ENCODE measurements at places on chromosomes 16 and 17. TPM values are rescaled to one million over a fixed set of nuclear protein-coding genes. Genes with fewer than 3 reads are reported as not detected.

KRTAP4-9 gene
- total RNA-seq, result not detected

DNA sequence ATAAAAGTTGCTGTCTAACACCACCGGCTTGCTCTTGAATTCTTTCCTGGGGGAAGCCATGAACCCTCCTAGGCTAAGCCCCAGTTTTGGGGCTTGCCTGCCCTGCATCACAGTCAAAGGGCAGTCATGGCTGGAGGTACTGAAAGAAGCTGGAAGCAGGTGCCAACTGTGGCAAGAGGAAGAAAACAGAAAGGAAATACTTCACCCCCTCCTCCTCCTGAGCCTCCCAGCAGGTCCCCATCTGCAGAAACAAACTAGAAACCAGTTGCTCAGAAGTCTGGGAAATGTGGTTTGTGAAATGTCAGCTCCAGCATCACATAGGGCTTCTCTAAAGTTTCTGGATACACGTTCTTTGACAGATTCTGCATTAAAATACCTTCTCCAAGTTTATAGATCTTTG, 150.0 kb upstream of the PSMD7 start:
- H3K36me3 ChIP-seq, result no peaks in the 10 kb centered on the region
- no peak for DNase-seq
- no peaks in the 10 kb centered on the region for H3K27me3 ChIP-seq
- no peaks in the 10 kb centered on the region for H3K4me1 ChIP-seq
- H3K27ac ChIP-seq, result no peak overlapping the region

DNA sequence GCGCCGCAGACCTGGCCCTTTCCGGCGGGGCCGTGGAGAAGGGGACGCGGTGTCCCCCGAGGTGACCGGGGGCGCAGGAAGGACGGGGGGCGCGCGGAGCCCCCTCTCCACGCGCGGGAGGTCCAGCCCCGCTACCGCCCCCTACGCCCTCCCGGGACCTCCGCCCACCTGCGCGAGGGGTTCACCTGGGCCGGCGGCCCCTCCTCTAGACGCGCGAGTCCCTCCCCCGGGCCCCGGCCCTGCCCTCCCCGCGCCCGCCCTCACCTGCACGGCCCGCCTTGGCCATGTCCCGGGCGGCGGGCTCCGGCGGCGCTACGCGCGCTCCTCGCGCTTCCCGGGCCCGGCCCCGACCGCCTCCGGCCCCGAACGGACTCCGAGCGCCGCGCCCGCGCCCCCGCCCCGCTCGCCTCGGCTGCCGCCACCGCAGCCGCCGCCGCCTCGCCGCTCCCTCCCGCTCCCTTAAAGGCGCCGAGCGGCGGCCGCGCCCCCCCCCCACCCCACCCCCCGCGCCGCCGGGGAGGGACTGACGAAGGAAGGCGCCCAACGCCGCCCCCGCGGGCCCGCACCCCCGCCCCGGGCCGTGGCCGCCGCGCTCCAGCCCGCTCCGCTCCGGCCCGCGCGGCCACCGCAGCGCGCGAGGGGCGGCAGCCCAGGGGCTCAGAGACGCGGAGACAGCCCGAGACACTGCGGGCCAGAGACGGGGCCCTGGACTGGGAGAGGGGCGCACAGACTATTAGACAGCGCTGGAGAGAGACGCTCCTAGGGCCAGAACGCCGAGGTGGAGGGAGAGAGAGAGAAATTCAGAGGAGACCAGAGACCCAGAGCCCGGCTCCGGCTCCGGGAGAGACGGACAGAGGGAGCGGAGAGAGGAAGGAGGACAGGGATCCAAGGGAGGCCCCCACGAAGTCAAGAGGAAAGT, at the start of gene PITPNM3:
TSS of gene PITPNM3 (minus strand) at position 435 of the 919 bp plus-strand sequence. CDS start at position 286, 149 bp downstream.
- DNase-seq, result no peak
- H3K27ac ChIP-seq, result no peak within 1 kb of the TSS
- H3K27me3 ChIP-seq, result no peaks in the 10 kb centered on the region
- no peaks in the 10 kb centered on the region for H3K36me3 ChIP-seq
- peaks cover 10% of the 10 kb centered on the region for H3K4me1 ChIP-seq

- no peaks in the 10 kb centered on the region for H3K27me3 ChIP-seq
- DNase-seq, result no peak
- no peaks in the 10 kb centered on the region for H3K36me3 ChIP-seq
- H3K4me3 ChIP-seq, result no peak overlapping the region
Observed at GRCh38 chr17:37123386-37123785, 174.6 kb downstream of the AATF start.

DNA sequence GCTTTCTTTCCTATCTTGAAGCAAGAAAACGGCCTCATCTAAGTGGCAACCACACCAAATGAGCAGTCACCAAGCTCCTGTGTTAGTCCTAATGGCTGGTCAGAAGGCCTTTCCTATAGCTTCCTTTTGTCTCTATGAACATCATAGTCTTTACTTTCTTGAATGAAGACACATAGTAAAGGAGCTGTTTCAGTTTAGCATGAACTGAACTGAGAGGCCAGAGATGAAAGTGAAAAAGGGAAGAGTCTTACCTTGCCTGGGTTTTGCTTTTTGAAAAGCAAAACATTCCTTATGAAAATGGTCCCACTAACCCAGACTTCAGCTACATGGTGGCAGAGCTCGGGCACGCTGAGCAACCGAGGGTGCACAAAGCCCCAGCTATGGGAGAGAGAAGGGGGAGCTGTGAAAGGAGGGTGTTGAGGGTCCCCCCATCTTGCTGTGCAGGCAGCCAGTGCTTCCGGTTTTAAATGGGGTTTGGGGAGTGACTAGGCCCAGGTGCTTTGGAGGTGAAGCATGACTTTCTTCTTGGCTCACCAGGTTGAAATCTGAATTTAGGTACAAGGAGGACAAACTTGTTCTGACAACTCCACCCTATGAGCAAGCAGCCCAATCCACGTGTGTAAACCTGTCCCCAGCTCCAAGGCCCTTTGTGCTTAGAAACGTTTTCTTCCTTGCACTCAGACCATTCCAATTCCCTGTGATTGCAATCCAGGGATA, 9.1 kb upstream of the PSMC3IP start:
- H3K4me3 ChIP-seq, result no peak overlapping the region
- peaks cover 12% of the 10 kb centered on the region for H3K36me3 ChIP-seq
- H3K4me1 ChIP-seq, result no peaks in the 10 kb centered on the region
- H3K27me3 ChIP-seq, result no peaks in the 10 kb centered on the region
- peak overlapping the region; percentile 2 for H3K27ac ChIP-seq
- DNase-seq, result no peak

DNA sequence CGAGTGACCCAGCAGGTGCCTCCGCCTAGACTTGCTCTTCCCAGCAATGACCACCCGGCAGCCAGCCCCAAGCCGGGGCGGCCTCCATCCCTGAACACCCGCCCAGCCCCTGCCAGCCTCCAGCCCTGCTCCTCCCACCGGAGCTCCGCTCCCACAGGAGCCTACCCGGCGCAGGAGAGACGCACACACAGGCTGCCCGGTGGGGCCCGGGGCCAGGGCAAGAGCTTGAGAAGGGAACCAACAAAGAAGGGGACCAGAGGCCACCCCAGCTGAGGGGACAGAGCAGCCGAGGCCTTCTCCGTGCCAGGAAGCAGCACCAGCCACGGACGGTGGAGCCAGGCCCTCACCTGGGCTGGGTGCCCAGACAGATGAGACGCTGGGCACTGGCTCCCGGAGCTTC, 13.8 kb downstream of the PKD1 start:
- H3K27me3 ChIP-seq, result no peaks in the 10 kb centered on the region
- peak overlapping the region; percentile 49 for H3K4me3 ChIP-seq
- peaks cover 26% of the 10 kb centered on the region for H3K4me1 ChIP-seq

GRCh38 chr16:68907297-68907696, 64.0 kb downstream of the TANGO6 start:
- peak; percentile 37 for DNase-seq
- peak overlapping the region; percentile 13 for H3K27ac ChIP-seq
- no peak overlapping the region for H3K4me3 ChIP-seq
- no peaks in the 10 kb centered on the region for H3K4me1 ChIP-seq
- no peaks in the 10 kb centered on the region for H3K36me3 ChIP-seq
- H3K27me3 ChIP-seq, result no peaks in the 10 kb centered on the region

DNA sequence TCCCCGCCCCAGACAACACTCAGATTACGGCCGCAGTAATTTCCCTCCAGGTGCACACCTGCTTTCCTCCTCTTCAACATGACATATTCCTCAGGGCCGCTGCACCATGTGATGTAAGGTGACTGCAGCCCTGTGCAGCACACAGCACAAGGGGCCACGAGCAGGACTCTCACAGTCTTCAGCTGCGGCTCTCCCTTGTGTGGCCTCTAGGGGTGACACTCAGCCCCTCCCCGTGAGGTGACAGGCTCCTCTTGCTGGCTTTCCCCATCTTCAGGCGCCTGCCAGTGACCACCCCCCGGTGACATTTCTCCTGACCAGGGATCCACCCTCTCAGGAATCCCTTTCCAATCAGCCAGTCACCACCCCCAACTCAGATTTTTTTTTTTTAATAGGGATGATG, 31.3 kb upstream of the ABCC3 start:
- no peaks in the 10 kb centered on the region for H3K27me3 ChIP-seq
- DNase-seq, result no peak
- H3K27ac ChIP-seq, result no peak overlapping the region
- H3K4me3 ChIP-seq, result no peak overlapping the region
- no peaks in the 10 kb centered on the region for H3K36me3 ChIP-seq

DNA sequence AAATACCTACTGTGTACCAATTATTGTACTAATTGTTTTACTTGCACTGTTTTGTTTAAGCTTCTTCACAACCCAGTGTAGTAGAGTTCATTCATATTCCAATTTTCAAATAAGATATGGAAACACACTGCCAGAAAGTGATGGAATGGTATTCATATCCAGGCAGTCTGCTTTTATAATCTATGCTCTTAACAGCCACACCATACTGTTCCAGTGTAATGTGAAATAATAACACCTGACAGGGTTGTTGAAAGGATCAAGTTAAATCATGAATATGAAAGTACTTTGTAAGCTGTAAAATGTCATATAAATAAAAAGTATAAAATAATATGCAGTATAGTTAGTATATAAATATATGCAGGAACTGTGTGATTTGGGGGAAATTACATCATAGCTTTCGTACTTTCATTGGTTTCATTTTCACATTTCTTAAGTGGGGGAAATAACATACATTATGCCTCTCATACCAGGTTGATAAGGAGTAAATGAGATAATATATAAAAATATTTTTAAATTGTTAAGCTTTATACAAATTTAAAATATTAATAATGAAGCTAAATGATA, 230.8 kb downstream of the TANC2 start:
- no peak for DNase-seq
- no peak overlapping the region for H3K4me3 ChIP-seq
- no peaks in the 10 kb centered on the region for H3K4me1 ChIP-seq
- H3K27ac ChIP-seq, result no peak overlapping the region
- no peaks in the 10 kb centered on the region for H3K36me3 ChIP-seq

- no peak overlapping the region for H3K4me3 ChIP-seq
- no peak overlapping the region for H3K27ac ChIP-seq
- no peak for DNase-seq
- H3K27me3 ChIP-seq, result no peaks in the 10 kb centered on the region
- no peaks in the 10 kb centered on the region for H3K4me1 ChIP-seq
Observed at GRCh38 chr16:74825941-74826340, 51.3 kb upstream of the FA2H start.

DNA sequence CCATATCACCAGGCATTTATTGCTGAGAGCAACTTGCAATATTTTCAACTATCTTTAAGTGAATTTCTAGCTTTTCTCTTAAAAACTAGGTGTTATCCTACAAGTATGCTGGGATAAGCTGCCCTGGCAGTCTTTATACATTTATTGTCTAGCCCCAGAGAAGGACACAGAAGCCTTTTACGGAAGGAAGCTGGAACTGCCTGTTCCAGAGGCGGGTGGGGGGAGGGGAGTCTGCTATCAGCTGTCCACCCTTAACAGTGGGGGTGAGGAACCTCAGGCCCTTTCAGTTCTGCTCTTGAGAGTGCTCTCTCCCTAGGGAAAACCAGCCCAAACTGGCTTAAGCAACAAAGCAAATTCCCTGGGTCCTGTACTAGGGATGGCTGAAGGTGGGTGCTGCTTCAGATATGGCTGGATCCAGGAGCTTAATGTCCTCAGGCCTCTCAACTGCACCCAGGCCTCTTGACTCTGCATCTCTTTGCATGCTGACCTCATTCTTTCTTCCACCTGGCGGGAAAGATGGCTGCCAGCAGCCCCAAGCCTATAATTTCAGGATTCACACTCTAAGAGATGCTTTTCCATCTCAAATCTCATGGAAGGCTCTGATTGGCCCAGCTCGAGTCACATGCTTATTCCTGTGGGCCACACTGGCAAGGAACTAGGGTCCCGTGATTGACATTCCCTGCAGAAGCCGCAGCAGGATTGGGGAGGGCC, 16.6 kb downstream of the NAGPA start:
- no peak overlapping the region for H3K4me3 ChIP-seq
- H3K36me3 ChIP-seq, result no peaks in the 10 kb centered on the region
- H3K27ac ChIP-seq, result no peak overlapping the region

DNA sequence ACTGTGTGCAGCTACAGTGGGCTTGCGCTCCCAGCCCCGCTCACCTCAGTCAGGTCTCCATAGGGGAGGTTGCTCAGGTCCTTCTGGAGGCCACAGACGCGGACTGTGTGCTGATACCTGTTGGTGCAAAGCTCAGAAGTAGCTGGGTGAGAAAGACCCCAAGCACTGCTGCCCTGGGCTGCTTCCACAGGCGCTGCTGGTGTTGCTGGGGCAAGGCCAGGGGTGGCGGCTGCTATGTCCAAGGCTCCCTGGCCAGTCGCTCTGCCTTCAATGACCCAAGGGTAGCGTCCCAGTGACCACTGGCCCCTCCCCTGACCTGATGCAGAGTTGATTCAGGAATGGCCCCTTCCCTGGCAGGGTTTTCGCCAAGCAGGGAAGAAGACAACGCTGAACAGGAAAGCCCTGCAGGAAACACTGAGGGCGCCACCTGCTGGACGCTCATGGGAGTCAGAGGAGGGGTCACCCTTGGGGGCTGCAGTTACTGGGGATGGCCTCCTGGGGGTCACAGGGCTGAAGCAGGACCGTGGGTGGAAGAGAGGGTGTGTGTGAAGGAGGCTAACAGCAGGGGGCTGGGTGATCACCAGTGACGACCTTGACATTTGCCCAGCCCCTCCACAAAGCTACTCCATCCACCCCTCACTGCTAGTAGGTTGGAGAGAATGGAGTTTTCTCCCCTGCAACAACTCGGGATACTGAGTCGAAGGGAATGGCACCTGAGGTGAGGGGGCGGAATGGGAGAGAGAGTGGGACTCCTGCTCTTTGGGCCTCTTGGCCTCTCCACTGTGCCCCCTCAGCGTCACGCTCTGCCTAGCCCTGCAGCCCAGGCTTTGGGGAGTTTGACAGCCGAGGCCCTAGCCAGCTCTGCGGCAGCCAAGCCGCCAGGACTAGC, 38.3 kb downstream of the ABCC12 start:
- no peak overlapping the region for H3K27ac ChIP-seq
- H3K36me3 ChIP-seq, result no peaks in the 10 kb centered on the region
- no peaks in the 10 kb centered on the region for H3K4me1 ChIP-seq
- no peaks in the 10 kb centered on the region for H3K27me3 ChIP-seq

GRCh38 chr17:68346448-68346847, 55.2 kb downstream of the ARSG start:
- H3K27ac ChIP-seq, result no peak overlapping the region
- H3K4me1 ChIP-seq, result no peaks in the 10 kb centered on the region
- no peaks in the 10 kb centered on the region for H3K27me3 ChIP-seq
- DNase-seq, result no peak
- H3K4me3 ChIP-seq, result no peak overlapping the region
- no peaks in the 10 kb centered on the region for H3K36me3 ChIP-seq

DNA sequence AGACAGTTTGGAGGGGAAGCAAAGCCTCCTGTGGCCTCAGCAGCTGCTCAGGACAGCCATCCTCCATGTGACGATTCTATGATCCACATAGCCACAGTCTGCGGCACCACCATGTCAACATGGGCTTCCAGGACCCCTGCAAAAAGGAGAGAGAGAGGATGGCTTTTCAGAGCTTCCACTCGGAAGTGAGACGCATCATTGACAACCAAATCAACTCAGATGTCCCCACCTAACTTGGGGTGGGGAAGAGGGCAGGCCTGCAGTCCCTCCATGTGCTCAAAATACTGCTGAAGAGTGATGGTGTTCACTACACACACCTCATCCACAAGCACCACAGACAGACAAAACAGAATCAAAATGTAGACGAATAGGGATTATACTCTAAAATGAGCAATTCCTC, 5.9 kb upstream of the METTL16 start:
- H3K27me3 ChIP-seq, result no peaks in the 10 kb centered on the region
- DNase-seq, result no peak
- no peaks in the 10 kb centered on the region for H3K36me3 ChIP-seq
- no peak overlapping the region for H3K4me3 ChIP-seq
